Panc1 (cell line): ENCODE measurements at places on chromosomes 11 and 22. TPM values are rescaled to one million over a fixed set of nuclear protein-coding genes. Genes with fewer than 3 reads are reported as not detected.

DNA sequence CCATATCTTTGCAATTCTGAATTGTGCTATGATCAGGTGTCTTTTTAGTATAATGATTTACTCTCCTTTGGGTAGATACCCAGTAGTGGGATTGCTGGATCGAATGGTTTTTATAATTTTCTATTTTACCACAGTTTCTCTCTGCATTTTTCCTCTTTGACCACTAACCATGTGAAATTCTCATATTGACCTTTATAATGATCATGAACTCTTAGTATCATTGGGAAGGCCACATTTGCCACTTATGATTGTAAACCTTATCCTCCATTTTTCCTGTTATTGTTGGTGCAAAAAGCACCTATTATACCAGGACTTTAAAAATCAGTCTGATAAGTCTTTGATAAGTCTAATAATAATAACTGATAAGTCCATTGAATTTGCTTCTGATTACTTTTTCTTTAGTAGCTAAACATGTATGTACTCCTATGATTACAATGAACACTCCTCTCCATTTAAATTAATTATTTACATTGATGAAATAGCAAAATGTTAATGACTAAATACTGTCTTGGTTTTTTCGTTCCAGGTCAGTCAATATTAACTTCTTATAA, 9.6 kb downstream of the NEAT1 start:
- H3K27ac ChIP-seq = peak overlapping the region; percentile 100
- no peaks in the 10 kb centered on the region for H3K27me3 ChIP-seq
- DNase-seq = no peak

DNA sequence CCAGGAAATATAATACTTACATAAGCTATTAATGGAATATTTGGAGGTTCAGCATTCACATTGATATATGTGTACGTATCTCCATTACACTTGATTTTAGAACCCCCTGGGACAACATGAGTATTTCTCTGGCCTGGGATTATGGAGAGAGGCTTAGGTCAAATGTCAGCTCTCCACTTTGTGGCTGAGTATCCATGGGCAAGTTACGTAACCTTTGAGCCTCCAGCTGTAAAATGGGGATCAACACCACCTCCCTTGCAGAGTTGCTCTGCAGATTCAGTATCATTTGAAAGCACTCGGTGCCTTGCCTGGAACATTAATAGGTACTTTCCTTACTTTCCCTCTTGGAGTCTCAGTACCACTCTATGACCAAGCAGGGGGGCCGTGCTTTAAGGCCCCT, 33.2 kb downstream of the C22orf31 start:
- H3K4me1 ChIP-seq = peaks cover 21% of the 10 kb centered on the region
- no peak overlapping the region for H3K4me3 ChIP-seq
- no peak for DNase-seq
- H3K27ac ChIP-seq = no peak overlapping the region

- H3K27me3 ChIP-seq = no peaks in the 10 kb centered on the region
- no peak for DNase-seq
These were observed 161.7 kb upstream of the CADM1 start for GRCh38 chr11:115665958-115666357.

DNA sequence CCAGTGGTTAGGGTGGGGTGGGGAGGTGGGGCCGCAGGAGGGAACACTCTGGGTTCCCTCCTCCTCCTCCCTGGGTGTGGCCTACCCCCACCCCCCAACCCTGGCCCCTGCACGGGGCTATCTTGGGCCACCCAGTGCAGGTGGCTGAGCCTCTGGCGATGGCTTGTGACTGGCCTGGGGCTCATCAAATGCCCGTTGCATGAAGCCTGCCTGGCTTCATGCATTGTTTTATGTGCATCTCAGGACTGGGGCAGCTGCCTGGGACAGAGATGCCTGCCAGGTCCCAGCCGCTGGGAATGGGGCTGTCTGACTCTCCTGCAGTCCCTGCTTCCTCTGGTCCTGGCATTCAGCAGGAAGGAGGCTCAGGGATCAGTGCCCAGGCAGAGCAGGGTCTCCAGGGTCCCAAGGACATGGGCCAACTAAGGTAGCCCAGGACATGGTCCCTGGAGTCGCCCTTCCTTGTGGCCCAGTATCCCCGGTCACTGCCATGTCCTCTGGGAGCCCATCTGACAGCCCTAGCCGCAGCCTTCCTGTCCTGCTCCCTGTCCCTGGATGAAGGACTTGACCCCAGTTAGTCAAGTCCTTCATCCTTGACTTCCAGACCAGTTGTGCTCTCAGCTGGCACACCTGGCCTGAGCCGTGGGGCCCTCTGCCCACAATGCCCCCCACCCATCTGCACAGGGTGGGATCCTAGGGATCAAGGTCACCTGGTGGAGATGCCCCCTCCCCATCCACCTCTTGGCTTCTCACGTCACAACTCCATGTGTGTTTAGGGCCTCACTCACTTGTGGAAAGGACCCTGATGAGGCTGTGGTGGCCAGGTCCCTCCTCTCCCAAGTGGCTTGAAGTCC, 112.1 kb upstream of the FGF3 start:
- H3K4me3 ChIP-seq = no peak overlapping the region
- no peak overlapping the region for H3K27ac ChIP-seq
- no peak for DNase-seq

DNA sequence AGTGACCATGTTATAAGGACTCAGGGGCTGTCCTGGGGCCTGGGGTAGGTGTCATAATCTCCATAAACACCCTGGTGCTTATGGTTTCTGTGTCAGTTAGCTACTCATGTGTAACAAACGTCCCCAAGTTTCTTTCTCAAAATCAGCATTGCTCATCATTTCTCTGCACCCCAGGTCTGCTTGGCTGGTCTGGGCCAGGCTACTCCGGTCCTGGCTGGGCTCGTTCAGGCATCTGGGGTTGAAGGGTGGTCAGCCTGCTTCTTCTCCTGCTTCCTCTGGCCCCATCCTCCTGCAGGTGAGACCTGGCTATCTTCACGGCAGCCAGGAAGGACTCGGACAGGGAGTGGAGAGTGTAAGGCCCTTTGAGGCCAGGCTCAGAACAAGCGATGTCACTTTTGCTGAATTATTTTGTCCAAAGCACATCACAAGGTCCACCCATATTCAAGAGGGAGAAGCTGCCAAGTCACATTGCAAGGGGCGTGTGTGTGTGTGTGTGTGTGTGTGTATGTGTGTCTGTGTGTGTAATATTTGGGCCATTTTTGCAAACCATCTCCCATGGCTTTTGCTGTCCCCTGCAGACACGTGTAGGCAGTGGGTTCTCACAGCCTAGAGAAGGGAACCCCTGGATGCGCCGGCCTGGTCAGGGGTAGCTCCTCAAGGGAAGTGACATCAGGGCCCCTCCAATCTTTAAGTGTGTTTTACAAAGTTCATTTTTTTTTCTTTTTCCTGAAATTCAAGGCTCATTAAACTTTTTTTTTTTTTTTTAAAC, 535.8 kb downstream of the TBC1D22A start:
- H3K4me3 ChIP-seq = no peak overlapping the region
- H3K36me3 ChIP-seq = no peaks in the 10 kb centered on the region
- H3K4me1 ChIP-seq = no peaks in the 10 kb centered on the region
- H3K27me3 ChIP-seq = no peaks in the 10 kb centered on the region
- no peak overlapping the region for H3K27ac ChIP-seq

DNA sequence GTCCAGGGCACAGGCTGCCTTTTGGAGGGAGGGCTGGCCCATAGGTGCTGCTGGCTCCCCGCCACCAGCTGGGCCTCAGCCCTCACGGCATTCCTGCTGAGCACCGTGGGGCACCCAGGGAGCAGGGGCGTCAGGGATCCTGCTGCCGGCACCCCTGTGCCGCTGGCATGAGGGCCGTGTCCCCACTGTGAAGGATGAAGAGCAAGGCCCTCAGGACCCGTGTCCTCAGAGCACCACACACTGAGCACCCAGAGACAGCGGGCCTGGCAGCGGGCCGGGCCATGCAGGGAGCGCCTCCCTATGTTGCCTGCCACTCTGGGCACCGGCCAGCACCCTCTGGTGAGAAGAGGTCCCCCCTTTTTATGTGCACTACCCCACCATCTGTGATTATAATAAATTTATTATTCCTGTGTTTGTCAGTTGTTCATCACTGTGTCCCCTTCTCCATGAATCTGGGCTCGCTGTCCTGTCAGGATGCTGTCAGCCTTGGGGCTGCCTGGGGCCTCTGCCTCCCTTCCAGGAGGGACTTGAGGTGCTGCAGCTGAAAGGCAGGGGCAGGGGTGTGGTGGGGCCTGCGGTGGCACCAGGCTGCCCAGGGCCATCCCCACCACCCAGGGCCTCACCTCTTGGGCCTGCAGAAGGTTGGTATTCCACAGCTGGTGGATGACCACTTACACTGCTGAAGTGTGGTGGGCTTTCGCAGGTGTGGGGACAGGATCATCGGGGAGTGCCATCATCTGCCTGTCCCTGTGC, 80.0 kb downstream of the MED15 start:
- H3K4me1 ChIP-seq = no peaks in the 10 kb centered on the region
- no peak for DNase-seq
- no peak overlapping the region for H3K27ac ChIP-seq

Gene PATE2
- 0.18 TPM for total RNA-seq

Gene OR2AG1
- not detected for total RNA-seq
